ENCODE measurements at places on chromosomes 5 and 9.

DNA sequence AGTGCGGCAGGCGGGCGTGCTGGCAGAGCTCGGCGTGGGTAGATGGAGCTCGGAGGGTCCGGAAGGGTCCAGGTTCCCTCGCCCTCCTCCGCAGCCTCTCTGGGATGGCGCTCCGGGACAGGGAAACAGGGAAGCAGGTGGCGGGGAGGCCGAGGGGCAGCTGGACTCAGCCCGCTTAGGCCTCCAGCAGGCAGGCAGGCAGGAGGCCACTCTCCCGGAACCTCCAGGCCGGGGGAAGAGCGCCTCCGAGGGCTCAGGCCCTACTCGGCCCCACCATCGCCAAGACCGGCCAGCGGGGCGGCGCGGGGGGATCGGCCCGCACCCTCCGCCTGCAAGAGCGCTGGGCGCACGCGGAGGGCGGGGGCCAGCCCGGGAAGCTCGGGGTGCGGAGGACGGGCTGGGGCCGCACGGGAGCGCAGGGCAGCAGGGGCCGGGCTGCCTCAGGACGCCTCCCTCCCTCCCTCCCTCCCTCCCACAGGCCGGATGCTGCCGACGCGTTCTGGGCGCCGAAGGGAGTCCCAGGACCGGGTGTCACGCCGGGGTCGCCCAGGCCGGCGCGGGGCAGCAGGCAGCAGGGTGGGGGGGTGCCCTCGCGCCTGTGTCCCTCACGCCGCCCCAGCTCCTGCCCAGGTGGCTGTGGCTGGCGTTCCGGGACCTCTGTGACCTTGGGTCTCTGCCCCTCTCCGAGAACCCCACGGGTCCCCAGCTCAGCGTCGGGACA lies 977 bp downstream of the MGAT4B start:
- peak; percentile 49 for DNase-seq

DNA sequence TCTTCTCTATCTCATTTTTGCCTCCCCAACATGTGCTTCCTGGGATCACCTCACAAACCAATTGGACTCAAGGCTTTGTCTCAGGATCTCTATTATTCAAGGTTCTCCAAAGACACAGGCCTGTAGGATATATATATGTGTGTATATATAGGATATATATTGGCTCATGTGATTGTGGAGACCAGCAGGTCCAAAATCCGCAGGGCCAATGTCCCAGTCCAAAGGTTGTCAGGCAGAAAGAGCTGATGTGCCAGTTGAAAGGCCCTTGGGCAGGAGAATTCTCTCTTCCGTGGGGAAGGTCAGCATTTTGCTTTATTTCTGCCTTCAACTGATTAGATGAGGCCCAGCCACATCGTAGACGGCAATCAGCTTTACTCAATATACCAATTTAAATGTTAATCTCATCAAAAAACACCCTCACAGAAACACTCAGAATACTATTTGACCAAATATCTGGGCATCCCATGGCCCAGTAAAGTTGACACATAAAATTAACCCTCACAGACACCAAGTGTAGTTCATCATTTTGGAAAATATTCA lies 1.3 kb upstream of the FBLL1 start:
- no peak for DNase-seq

DNA sequence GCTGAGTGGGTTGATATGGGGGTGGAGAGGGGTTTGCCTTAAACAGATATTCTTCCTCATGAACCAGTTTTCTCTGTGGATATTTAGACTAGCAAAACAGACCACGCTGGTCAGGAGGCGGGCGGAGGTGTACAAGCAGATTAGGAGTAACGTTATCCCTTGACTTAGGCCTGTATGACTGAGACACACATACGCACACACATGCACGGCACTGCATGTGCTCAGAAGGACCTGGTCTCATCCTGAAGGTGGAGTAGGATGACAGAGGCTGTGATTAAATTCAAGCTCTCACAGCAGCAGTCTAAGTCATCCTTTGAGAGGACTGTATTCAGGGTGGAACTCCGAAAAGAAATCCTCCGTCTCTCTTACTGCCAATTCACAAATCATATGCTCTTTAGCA lies 209.7 kb downstream of the DIRAS2 start:
- no peak for DNase-seq

- no peak for DNase-seq
Observed at GRCh38 chr5:145855763-145856267, 17.0 kb downstream of the GRXCR2 start.

DNA sequence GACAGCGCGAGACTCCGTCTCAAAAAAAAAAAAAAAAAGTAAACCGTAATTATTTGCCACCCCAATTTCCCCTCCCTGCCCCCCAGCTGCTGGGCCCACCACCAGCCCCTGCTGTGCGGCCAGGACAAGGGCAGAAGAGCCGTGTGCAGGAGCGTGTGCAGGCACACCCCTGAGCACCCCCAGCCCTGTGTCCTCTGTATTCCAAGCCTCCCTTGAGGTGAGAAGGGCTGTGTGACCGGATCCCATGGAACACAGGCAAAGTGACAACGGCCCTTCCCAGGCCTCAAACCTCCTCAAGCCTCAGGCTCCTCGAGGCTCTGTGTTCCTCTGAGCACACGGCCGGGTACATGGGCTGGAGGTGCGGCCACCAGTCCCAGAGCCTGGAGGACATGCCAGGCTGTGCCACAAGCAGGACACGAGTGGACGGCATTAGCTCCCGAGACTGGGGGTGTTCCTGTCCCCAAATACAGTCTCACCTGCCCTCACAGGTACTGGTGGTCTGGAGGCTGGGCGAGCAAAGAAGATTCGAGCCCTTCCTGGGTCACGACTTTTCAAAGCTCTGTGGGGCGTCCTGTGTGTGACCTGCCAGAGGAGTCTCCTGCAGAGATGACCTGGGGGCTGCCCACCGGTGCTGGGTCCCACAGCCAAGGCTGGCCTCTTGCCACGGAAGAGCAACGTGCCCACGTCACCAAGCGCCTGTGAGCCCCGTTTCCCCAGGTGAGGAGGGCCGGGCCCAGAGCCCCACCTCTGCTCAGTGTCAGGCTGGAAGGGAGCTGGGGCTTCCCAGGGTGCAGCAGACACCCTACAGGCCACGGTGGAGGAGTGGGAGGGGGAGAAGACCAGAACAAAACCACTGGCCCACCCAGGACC lies 47.1 kb upstream of the SIMC1 start:
- DNase-seq, result no peak

DNA sequence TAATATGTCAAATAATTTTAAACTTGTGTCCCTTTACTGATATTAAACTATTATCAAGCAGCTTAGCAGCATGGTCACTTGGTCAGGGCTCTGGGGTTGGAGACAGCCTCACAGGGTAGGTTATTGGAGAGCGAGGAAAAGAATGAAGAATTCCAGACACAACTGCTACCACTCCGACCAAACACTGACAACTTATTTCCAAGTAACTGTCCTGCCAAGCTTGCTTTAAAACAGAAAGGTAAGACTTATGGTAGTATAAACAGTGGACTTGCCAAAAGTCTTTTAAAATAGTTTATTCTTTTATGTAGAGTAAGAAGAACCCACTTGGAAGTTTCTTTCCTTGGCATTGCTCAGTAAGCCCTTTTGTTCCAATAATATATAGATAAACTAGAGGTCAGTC lies 364.1 kb downstream of the DEPDC1B start:
- DNase-seq, result no peak

GRCh38 chr9:74281674-74282073 lies 215.5 kb upstream of the RORB start:
- DNase-seq, result no peak

GRCh38 chr5:62038024-62038423 lies 268.0 kb upstream of the KIF2A start:
- no peak for DNase-seq

DNA sequence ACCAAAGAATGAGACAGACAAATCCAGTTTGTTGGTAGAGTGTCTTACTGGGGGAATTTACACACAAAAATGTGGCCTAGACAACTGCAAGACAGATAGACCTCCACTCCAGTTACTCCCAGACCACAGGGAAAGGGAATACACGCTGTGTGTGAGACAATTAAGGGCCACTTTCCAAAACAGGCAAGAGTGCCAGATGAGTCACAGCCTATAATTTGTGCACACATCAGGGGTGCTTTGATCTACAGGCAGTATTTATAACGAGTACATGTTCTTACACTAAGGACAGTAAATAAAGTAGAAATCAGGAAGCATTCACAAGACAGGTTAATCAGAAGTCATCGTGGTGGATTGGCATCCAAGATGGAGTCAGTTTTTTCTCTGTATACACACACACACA lies 114.8 kb downstream of the ZNF622 start:
- DNase-seq, result no peak

DNA sequence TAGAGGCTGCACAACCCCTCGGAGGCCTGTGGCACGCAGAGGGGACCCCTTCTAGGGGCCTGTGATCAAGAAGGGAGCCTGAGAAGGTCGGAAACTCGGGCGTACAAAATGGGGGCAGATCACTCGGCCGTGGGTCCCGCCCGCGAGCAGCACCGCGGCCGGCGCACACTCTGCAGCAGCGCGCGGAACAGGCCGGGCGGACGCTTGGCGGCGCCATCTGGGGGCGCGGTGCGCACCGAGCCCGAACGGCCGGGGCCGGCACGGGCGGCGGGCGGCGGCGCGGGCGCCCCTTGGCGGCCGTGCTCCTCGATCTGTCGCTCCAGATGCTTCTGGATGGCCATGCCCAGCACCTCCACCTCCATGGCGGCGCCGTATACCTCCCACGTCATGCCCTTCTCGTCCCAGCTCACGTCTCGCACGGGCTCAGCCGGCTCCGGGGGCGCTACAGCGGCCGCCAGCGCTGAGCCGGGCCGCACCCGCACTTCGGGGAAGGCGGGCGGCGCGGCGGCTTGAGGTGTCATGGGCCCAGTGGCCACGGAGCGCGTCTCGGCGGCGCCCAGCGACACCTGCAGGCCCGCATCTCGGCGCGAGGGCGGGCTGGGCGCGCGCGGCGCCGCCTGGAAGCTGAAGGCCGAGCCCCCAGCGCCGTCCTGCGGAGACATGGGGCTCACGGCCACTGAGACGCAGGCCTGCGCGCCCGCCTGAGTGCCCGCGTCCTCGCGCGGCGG lies 13.1 kb downstream of the GPRIN1 start:
- DNase-seq, result peak; percentile 78

DNA sequence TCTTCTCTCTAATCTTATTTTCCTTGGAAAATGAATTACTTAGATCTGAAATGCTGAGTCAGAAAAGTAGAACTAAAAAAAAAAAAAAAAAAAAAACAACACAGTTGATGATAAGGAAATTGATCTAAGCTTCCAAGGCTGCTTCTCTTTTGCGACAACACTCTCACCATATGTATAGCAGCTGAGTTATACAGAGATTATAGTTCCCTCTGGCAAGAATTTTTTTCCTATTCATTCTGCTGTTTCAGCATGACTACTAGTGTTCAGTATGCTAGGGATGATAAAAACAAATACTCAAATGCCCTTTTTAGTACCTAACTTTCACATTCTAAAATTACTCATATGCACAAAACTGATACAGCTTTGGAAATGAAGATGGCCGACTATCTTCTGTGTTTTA lies 267.3 kb downstream of the MLLT3 start:
- DNase-seq, result no peak

DNA sequence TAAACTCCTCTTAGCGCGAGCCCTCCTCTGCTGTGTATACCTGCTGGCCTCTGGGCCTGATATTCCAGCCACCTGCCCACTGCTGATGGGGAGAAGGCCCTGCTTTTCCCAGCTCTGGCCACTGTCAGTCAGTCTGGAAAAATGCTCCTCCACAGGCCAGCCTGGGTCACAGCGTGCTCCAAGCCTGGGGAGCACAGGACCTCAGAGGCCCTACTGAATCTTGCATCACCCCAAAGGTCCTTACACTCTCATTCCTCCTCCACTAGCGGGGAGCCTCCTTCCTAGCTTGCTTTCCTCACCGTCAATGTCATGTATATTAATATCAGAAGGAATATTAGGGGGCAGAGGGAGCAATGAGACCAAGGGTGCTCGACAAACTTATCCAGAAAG lies 73.7 kb downstream of the SHB start:
- DNase-seq, result no peak

DNA sequence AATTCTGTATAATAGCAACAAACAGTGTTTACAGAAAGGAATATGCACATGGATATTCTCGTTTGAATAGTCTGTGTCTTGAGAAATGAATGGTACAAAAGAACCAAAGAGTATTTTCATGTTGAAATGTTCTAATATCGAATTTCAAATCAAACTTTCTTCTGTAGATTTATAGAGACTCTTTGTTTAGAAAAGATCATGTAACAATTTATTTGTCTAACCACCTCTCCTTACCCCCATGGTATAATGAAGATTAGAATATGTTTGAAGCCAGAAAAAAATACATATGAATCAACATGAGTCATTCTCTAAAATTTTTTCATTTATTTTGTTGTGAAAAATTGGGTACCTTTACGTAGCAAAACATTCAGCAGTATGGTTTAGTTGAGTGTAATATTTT lies 285.6 kb downstream of the PRR16 start:
- no peak for DNase-seq

DNA sequence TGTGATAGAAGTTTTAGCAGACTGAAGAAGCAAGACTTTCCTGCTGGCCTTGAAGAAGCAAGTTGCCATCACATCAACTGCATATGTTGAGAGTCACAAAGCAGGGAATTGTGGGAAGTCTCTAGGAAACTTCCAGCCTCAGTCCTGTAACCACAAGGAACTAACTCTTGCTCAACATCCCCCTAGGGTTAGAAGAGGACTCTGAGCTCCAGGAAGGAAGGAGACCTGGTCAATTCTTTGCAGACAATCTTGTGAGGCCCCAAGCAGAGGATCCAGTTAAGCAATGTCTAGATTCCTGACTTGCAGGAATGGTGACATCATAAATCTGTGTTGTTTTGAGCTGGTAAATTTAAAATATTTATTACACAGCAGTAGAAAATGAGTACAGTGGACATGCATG lies 18.6 kb upstream of the ZNF366 start:
- no peak for DNase-seq

DNA sequence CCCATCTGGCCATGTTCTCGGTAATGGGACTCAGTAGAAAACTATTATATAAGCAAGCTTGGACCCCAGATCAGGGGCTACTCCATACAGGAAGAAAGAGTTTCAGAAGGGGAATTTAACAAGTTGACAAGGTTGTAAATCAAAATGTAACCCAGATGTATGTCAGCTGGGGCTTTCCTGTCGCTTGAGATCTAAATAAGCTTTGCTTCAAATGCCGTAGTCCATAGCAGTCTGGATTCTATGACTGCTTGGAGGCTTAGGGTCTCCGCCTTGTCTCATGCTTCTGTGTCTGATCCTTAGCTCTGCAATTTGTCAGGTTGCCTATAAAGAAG lies 70.4 kb downstream of the TEX10 start:
- no peak for DNase-seq

DNA sequence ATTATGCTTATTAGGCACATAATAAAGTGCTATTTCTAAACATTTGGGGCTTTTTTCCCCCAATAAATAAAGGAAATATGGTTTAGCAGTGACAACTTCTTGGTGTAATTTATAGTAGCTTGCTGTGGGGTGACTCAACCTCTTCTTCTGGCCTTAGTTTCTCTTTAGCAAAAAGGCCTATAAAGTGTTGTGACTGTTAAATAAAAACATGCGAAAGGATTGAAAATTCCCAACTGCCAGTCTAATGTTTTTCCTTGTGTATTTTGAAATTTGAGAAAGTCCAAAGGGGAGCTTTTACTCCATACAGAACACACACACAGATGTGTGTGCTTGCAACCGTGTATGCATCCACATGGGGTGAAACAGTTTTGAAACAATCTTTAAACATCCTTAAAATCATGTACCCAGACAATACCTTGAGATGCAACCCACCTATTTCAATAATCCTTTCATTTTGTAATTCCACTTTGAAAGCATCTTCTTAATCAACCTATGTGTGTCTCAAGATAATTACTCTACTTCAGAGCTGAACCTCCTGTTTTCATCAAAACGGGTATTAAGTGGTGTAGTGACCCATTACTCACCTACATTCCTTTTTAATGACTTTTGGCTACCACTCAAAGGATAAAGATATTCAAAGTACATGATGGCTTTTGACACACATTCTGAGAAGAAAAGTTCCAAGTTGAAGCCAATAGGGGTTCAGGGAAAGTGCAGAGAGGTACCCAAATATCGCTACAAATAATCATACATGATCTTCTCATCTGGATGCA lies 123.8 kb downstream of the DROSHA start:
- DNase-seq, result no peak

All from CD4-positive, alpha-beta T cell treated with Interleukin-6 for 4 hours (primary cell).